ENCODE measurements at places on chromosomes 4 and X.
A peak's percentile ranks its signal among the peaks of the same experiment; 100 is the strongest.

GRCh38 chrX:133185938-133186337 is 32.2 kb downstream of the TFDP3 start:
- no peaks in the 10 kb centered on the region for H3K27me3 ChIP-seq
- H3K4me3 ChIP-seq: no peak overlapping the region
- no peak for DNase-seq
- no peaks in the 10 kb centered on the region for H3K4me1 ChIP-seq

GRCh38 chr4:136763919-136764318 is 768.4 kb downstream of the PCDH18 start:
- H3K27me3 ChIP-seq: no peaks in the 10 kb centered on the region
- no peaks in the 10 kb centered on the region for H3K4me1 ChIP-seq
- DNase-seq: no peak

- no peaks in the 10 kb centered on the region for H3K36me3 ChIP-seq
- H3K4me3 ChIP-seq: no peak overlapping the region
- no peak for DNase-seq
- H3K27ac ChIP-seq: no peak overlapping the region
- no peaks in the 10 kb centered on the region for H3K27me3 ChIP-seq
- H3K4me1 ChIP-seq: peaks cover 28% of the 10 kb centered on the region
Measured at GRCh38 chr4:94396984-94397383, 54.3 kb upstream of the HPGDS start.

DNA sequence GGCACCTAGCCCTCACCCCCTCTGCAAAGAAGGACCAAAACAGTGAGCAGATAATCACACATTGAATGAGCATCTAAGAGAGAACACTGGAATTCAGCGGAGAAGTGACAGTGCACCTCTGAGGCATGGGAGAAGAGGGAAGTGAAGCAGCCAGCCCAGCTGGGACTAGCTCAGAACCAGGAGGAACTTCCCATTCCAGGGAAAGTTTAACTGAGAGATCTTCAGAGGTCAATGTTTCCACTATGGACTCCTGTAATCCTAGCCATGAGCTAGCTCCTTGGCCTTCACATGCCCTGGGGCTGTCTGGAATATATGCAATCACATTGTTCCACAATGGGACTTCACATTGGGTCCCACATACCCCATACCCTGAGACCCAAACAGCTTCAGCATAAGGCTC is 24.4 kb downstream of the TLR6 start:
- no peak overlapping the region for H3K4me3 ChIP-seq
- no peak for DNase-seq
- no peaks in the 10 kb centered on the region for H3K4me1 ChIP-seq
- no peak overlapping the region for H3K27ac ChIP-seq

DNA sequence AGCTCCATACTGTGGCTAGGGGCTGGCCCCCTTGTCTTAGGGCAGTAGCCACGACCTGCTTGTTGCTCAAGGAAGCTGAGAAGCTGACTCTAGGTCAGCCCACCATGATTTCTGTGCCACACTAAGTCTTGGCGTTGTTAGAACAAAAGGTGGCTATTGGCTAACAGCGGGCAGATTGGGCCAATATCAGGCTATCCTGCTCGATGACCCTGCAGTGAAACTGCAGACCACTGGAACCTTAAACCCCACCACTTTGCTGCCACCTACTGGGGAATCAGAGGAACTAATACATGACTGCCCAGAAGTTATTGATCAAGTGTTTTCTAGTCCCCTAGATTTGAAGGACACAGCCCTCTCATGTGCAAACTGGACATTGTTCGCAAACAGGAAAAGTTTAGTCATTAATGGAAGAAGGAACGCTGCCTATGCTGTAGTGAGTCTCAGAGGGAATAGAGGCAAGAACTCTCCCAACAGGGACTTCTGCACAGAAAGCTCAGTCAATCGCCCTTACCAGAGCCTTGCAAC is 17.0 kb upstream of the PAPSS1 start:
- H3K36me3 ChIP-seq: no peaks in the 10 kb centered on the region
- H3K4me1 ChIP-seq: peaks cover 16% of the 10 kb centered on the region
- no peak overlapping the region for H3K27ac ChIP-seq
- no peak overlapping the region for H3K4me3 ChIP-seq
- peak; percentile 74 for DNase-seq
- no peaks in the 10 kb centered on the region for H3K27me3 ChIP-seq

All from cardiac muscle cell (in vitro differentiated cells and primary cell).